ENCODE measurements at places on chromosomes 5 and 9.

GRCh38 chr9:70816316-70816715 is 305.1 kb downstream of the TRPM3 start:
- no peak for DNase-seq

GRCh38 chr9:92794426-92794825 is 29.8 kb upstream of the BICD2 start:
- DNase-seq: no peak

GRCh38 chr5:143051244-143052058 is 281.3 kb downstream of the ARHGAP26 start:
- no peak for DNase-seq

DNA sequence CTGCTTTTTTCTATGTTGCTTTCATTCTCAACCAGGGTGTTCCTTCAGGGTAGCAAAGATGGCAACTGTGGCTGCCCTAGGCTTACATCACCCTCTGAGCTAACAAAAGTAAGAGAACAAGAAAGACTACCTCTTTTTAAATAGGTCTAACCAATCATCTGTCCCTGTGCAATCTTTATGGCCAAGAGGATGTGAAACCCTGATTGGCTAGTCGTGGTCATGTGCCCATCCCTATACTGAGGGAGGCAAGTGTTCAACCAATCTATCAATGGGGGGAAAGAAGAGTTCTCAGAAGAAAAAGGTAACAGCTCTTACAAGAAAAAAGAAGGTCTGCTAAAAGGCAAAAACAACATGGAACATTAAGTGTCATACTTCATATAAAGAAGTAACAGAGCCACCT is 11.7 kb upstream of the SNCAIP start:
- no peak for DNase-seq
